Hepatocyte (in vitro differentiated cells): ENCODE measurements at places on chromosomes 5 and 9. TPM values are rescaled to one million over a fixed set of nuclear protein-coding genes. Genes with fewer than 3 reads are reported as not detected.

DNA sequence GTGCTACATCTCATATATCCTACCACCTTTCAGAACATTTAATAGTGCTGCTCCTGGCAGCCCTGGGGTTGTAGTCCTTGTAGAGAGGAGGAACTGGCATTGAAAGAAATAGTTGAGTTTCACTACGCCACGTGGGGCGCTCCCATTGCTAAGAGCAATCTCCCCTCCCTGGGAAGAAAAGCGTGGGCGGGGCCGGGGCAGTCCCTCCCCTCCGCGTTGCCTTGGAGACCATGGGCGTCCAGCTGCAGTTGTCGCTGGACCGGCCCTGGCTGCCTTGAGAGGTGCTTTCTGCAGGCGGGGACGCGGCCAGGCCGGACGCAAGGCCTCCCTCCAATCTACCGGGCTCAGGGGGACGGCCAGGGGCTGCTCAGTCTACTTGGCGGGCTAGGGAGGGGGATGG lies 368 bp upstream of the CCDC180 start:
- no peak overlapping the region for H3K27ac ChIP-seq
- H3K36me3 ChIP-seq = no peaks in the 10 kb centered on the region
- DNase-seq = peak; percentile 87
- no peak overlapping the region for H3K4me3 ChIP-seq
- no peaks in the 10 kb centered on the region for H3K27me3 ChIP-seq
- H3K4me1 ChIP-seq = no peaks in the 10 kb centered on the region

Gene IFNA21
- not detected in 2 replicates for polyA plus RNA-seq

GRCh38 chr9:99109522-99109921 lies 4.6 kb downstream of the TGFBR1 start:
- H3K27ac ChIP-seq = no peak overlapping the region
- peaks cover 4% of the 10 kb centered on the region for H3K4me1 ChIP-seq
- DNase-seq = no peak
- H3K27me3 ChIP-seq = no peaks in the 10 kb centered on the region
- H3K4me3 ChIP-seq = no peak overlapping the region

Gene C1QTNF2
- polyA plus RNA-seq = 1.5 and 1.6 TPM in 2 replicates
